Right lung (tissue), 10 donors: ENCODE measurements at places on chromosomes 1 and 21. TPM values are rescaled to one million over a fixed set of nuclear protein-coding genes. Genes with fewer than 3 reads are reported as not detected.

DNA sequence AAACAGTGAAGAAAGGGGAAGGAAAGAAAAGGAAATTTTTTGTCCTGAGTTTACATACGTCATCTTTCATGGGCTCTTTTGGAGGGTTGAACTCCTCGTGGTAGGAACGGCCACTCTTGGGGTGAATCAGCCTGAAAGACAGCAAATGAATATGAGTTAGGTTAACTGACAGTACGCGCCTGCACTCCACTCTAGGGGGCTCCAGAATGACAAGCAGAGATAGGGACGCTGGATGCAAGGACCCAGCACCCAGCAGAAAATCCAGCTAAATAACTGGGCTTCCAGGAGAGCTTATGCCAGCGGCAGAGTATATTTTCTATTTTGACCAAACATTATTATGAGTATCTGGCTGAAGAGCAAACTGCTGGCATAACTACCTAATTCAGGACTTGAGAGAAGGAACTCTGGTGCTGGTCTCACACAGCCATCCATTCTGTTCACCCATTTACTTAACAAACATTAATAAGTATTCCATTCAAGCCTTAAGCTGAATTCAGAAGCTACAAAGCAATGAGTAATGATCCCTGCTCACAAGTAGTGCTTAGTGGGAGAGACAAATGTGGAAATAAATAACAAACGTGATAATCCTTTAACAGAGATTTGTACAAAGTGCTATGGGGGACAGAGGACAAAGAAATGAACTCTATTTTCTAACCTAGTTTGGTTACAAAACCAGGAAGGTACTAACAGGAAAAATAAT is 22.1 kb downstream of the AK2 start:
- no peak for DNase-seq

DNA sequence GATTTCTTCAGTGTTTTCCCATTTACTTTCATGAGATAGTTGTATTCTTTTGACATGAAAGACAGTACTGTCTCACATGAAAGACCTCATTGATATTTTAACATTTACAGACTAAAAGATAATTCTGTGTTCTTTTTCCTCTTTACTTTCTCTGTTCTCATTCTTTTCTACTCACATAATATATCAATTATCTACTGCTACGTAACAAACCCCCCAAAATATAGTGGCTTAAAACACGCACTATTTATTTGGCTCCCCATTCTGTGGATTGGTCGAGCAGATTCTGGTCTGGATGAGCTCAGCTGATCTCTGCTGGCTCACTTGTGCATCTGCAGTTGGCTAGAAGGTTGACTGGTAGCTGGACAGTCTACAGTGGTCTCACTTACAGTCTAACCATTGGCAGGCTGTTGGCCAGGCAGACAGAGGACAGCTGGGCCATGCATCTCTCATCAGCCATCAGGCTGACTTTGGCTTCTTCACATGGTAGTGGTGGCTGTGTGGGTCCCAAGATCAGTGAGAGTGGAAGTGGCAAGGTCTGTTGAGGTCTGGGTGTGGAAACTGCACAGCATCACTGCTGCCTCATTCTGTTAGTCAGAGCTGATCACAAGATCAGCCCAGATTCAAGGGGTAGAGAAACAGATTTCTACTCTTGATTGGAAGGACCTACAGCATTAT is 63.2 kb downstream of the MPZL1 start:
- no peak for DNase-seq

- no peak for DNase-seq
Observed at GRCh38 chr1:181985936-181986906, 75.3 kb downstream of the ZNF648 start.

DNA sequence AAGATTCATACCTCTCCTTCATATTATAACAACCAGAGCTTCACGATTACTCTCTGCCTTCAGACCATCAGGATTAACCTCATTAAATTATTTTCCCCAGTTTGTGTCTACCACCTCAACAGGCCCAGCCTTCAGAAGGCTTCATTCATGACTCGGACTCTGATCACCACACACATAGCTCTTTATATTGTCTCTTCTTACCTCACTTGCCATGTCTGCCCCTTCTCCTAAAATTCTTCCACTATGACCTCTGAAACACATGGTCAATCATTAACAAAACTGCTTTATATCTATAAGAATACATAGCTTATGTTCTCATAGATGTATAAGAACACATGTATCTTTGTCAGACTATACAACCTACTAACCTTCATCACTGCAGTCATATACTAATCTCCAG is 79.8 kb downstream of the USP1 start:
- DNase-seq: no peak

DNA sequence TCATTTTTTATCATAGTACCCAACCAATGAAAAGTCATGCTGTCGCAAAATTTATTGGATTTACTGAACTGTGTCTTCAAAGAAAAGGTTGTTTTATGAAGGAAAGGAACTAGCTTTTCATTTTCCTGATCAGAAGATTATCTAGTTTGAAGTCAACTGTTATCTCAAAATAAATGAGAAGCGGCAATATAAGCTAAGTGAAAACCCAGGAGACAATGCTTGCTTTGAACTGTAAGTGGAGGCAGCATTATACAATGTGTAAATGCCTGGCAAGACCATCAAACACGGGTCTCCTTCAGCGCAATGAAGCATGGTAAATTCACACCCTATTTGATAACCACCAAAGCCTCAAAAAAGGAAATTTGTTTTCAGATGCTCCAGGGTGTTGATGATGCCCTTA is 134.4 kb upstream of the PTBP2 start:
- DNase-seq: no peak

GRCh38 chr1:201022820-201023516 is 546 bp downstream of the KIF21B start:
- no peak for DNase-seq

- DNase-seq: no peak
Observed at GRCh38 chr21:33849834-33850233, 65.8 kb downstream of the ATP5PO start.

- DNase-seq: no peak
Observed at GRCh38 chr1:31591425-31592093, 15.2 kb downstream of the TINAGL1 start.

- peak; percentile 16 for DNase-seq
Observed at GRCh38 chr1:89310505-89310904, 37.8 kb upstream of the GBP5 start.

DNA sequence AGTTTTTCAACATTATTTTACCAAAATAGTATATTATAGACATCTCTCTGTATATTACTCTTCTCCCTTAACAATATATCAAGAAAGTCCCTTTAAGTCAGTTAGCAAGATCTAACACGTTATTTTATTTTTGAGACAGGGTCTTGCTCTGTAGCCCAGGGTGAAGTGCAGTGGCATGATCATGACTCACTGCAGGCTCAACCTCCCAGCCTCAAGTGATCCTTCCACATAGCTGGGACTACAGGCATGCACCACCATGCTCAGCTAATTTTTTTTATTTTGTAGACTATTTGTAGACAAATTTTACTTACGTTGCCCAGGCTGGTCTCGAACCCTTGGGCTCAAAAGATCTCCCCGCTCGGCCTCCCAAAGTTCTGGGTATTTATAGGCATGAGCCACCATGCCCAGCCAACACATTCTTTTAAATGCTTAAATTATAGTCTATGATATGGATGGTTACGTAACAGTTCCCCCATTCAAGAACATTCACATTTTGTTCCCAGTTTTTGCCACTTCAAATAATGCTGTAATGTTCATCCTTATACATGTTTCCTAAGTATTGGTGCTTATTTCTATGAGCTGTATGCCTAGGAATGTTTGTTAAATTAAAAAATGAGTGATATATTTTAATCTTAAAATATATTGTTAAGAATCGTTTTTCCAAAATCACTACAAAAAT is 70.4 kb downstream of the TUT4 start:
- no peak for DNase-seq

- no peak for DNase-seq
Observed at GRCh38 chr1:41538741-41539417, 54.4 kb upstream of the EDN2 start.

- no peak for DNase-seq
Observed at GRCh38 chr21:44571296-44571695, 2.2 kb upstream of the KRTAP10-4 start.

- DNase-seq: no peak
Observed at GRCh38 chr1:212284332-212284743, 872 bp upstream of the PPP2R5A start.

DNA sequence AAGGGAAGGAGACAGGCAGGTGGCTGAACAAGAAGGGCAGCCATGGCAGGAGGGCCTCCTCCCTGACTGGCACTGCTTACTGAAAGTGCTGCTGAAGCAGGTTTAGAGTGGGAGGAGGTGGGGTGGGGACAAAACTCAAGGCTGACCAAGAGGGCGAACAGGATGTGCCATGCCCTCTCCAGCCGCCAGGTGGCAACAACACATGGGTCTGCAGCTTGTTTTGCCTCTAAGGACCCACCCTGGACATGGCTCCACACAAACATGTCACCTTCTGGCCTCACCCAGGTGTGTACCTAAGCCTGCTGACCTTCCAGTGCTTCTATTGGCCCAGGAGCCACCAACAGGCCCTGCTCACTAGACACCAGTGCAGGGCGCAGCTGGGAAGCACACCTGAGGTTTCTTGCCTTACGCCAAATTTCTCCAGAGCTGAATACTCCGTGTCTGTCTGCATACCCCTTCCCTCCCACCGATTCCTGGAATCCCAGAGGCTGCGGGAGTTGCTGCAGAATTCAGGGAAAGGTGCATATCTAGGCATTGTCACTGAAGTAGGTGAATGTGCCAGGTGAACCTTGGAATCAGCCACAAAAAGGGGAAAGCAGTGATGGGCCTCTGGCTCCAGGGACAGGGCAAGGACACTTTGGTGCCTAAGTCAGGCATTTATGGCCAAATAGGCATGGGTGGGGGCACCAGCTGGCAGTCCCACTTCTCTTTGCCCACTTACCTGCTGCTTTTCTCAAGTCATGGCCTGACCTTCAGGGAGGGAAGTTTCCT is 5.3 kb downstream of the PSRC1 start:
- peak; percentile 60 for DNase-seq

GRCh38 chr1:78383923-78384322 is 106.9 kb upstream of the PTGFR start:
- no peak for DNase-seq

- DNase-seq: no peak
Observed at GRCh38 chr1:155158991-155159390, 14.1 kb downstream of the KRTCAP2 start.

GRCh38 chr1:41919764-41920397 is 1.2 kb upstream of the HIVEP3 start:
- peak; percentile 25 for DNase-seq

DNA sequence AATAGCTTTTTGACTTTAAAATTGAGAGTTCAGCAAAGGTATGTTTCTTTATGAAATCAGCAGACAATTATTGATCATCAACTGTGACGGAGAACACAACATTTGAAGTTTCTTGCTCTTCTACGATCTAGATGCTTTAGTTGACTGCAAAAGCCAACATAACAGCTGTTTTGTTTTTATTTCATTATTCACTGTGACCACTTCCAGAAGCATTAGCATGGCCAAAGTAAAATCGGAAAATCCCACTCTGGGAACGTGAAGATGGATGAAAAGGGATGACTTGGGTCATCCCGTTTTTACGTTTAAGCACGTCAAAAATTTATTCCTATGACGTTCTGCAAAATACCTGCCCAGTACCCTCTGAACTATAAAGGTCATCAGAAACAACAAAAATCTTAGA is 833.0 kb upstream of the ADAMTS5 start:
- DNase-seq: no peak

- DNase-seq: no peak
Observed at GRCh38 chr21:41204736-41205135, 36.8 kb downstream of the BACE2 start.

- DNase-seq: no peak
Observed at GRCh38 chr1:247359559-247359958, 27.9 kb upstream of the ZNF496 start.

DNA sequence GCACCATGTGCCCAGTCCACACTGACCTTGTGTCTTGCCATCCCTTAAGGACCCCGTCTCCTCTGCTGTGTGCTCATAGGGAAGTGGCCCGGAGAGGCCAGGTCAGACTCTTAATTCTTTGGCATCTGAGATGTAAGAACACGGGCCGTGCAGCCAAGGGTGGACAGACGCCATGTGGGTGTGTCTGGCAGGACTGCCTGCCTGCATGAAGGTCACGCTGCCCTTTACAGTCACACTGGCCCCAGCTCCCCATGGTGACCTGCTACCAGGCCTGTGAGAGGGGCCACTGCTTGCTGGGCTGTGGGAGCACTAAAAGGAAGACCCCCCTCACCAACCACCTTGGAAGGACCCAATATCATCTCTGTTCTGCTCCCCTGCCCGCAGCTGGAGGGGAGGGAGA is 17.7 kb downstream of the DHRS3 start:
- no peak for DNase-seq

DNA sequence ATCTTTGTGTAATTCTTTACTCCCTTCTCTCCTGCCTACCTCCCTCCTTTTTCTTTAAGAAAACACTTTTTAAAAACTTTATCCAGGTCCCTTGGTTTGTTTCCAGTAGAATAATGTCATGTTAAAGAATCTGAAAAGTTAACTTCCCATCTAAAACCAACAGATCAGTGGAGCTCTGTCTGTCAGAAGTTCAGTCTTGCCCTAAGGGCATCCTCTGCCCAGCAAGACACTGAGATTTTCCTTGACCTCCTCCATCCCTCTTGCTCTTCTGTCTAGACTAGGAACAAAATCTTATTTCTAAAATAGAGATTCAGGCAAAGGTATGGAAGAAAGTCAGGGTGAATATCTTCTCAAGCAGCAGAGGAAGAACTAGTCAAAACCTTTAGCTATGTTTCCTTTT is 5.7 kb upstream of the GNL2 start:
- DNase-seq: no peak

GRCh38 chr1:58442114-58442513 is 104.4 kb downstream of the OMA1 start:
- no peak for DNase-seq

GRCh38 chr1:217191441-217191840 is 439.4 kb downstream of the GPATCH2 start:
- DNase-seq: no peak

- no peak for DNase-seq
Observed at GRCh38 chr1:59477286-59477685, 180.4 kb downstream of the FGGY start.

GRCh38 chr1:86765073-86765472 is 60.7 kb downstream of the SH3GLB1 start:
- DNase-seq: no peak

RGS1 gene
- polyA plus RNA-seq: 5.6 TPM

PRAMEF33 gene
- not detected for polyA plus RNA-seq

OR2T35 gene
- not detected for polyA plus RNA-seq

GRIK1 gene
- 0.46 TPM for polyA plus RNA-seq

TTC22 gene
- 4.9 TPM for polyA plus RNA-seq

SIKE1 gene
- 56.8 TPM for polyA plus RNA-seq

TBX15 gene
- 2.4 TPM for polyA plus RNA-seq
